Activated T-cell treated with anti-CD3 and anti-CD28 coated beads, Interleukin-2, amount 50 U/mL, for 24 hours (primary cell): ENCODE measurements at places on chromosomes 5 and 9.
A peak's percentile ranks its signal among the peaks of the same experiment; 100 is the strongest.

GRCh38 chr5:119271758-119272730 is 83.8 kb upstream of the TNFAIP8 start:
- no peak for DNase-seq

- DNase-seq, result no peak
These were observed 228.3 kb downstream of the IRX2 start for GRCh38 chr5:2523180-2523579.

GRCh38 chr9:93677048-93677571 is 100.7 kb downstream of the PHF2 start:
- peak; percentile 24 for DNase-seq

- no peak for DNase-seq
These were observed at the start of gene ENTPD8 for GRCh38 chr9:137441289-137441934. Gene ENTPD8 (minus strand): TSS chr9:137441357. CDS start chr9:137438285, 3,072 bp downstream.

DNA sequence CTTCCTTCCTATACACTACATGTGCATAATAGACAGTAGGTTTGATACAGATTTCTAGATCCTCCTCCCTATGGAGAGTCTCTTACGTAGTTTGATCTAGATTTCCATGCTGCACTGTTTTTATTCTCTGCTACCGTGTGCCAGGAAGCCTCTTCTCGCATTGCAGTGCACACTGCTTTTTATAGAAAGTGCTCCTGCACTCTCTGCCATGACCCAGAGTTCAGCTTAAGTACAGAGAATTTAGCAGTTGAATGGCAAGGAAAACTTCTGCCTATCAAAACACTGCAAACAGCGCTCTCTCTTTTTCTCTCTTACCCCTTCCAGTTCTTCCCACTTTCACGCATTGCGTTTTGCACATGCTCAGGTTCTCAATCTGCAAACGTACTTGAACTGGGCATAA is 187.4 kb downstream of the ARHGAP26 start:
- no peak for DNase-seq

DNA sequence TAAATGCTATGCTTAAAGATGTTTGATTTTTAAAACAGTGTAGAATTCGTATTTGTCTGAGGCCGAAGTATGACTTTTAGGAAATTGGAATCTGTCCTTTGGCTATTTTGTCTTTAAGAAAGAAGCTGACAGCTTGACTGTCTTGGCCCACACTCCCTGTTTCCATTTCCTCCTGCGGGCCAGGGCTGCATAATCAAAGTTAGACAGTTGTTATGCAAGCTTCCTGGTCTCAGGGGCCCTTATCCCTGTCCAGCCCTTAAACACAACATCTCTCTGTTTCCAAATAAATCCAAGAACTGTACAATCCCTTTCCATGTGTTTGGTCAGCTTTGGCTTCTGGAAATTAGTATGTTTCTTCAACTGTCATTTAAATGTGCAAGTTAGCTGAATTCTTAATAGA is 54.6 kb upstream of the ECM2 start:
- DNase-seq, result no peak

- DNase-seq, result no peak
These were observed 21.2 kb downstream of the ECM2 start for GRCh38 chr9:92514635-92515034.

GRCh38 chr5:132013006-132013689 is 1.7 kb upstream of the ACSL6 start:
- DNase-seq, result peak; percentile 31

DNA sequence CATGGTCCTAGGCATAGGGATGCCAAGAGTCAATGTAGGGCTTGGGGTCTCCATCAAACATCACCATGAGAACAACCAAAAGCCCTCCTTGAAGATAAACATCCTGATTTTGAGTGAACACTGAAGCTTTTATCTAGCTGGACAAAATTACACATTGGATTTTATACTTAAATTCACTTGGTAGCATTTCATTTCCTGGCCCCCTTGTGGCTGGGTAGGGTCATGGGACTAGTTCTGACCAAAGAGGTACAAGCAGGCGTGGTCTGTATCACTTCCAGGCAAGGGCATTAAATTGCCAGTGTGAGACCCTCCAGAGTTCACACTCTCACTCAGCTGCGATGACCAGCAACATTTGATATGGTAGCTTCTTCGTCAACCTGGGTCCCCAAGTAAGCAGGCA is 320.3 kb downstream of the ACTL7B start:
- DNase-seq, result no peak

DNA sequence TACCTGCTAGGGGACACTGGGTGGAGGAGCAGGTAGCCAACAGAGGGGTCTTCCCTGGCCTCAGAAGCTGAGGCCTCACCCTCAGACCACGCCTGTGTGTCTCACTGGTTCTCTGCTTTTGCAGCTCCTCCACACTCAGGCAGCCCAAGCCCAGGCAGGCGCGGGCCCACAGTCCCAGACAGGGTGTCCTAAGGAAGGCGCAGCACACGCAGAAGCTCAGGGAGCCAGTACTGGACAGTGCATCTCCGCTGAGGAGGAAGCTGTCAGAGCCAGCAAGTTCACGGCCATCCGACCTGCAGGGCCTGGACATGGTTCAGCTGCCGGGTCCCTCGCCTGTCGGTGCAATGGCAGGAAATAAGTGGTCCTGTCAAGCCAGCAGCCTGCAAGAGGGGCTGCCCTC is 25.3 kb downstream of the CFAP90 start:
- no peak for DNase-seq

DNA sequence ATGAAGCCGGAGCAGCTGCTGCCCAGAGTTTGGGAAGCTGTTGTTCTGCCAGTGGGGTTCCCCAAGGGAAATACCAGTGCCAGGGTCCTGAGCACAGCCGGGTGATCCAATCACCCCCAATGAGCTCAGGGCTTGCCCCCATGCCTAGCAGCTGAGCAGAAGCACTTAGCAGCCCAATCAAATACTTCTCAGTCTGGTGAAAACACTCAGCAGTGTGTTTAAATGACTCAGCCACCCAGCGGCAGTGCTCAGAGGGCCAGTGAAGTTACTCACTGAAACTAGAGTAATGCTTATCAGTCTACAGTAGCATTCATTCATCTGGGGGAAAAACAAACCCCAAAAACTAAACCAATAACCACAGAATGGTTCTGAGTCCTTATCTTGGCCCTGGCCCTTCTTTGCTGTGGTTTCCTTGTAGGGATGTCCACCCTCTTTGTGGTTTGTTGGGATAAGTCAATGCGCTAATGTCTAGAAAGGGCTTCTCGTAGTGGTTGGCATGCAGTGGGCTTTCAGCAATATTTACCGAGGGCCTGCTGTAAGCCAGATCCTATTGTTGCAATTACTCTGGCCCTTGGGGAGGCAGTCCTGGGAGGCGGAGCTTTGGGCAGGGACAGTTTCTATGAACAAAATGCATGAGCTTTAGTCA is 43.1 kb downstream of the LHX2 start:
- no peak for DNase-seq

DNA sequence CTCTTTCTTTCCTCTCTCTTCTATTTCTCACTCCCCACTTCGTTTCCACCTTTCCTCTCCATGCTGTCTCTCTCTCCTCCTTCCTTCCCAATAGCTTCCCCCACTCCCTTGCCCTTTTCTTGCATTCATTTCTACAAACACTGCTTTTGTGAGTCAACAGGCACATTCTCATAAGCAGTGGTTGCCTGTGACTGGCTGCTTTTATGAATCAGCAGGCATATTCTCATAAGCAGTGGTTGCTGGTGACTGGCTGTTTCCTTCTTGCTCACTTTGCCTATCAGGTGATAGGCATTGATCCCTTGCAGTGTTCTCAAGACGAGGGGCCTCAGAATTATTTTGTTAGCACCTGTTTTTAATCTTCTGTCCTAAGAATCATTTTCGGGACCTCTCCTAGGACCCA is 116.1 kb upstream of the ACTBL2 start:
- no peak for DNase-seq

- no peak for DNase-seq
These were observed 46.6 kb upstream of the SLC12A2 start for GRCh38 chr5:128036950-128037349.

DNA sequence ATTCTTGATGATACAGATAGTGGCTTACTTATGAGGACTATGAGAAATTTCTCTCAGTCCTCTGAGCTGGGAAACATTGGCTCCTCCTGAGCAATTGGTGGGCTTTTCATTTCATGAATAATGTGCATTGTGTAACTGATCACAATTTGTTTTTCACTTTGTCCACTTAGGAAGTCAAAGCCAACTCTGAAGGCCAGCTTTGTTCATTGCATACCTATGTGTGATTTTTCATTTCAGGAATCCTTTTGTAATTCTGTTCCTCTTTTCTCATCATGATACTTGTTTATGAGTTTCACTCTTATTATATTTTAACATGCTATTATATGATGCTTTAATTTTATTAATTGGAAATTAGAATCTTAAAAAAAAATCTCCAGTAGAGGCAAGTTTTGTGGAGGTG is 483.0 kb downstream of the EBF1 start:
- no peak for DNase-seq

DNA sequence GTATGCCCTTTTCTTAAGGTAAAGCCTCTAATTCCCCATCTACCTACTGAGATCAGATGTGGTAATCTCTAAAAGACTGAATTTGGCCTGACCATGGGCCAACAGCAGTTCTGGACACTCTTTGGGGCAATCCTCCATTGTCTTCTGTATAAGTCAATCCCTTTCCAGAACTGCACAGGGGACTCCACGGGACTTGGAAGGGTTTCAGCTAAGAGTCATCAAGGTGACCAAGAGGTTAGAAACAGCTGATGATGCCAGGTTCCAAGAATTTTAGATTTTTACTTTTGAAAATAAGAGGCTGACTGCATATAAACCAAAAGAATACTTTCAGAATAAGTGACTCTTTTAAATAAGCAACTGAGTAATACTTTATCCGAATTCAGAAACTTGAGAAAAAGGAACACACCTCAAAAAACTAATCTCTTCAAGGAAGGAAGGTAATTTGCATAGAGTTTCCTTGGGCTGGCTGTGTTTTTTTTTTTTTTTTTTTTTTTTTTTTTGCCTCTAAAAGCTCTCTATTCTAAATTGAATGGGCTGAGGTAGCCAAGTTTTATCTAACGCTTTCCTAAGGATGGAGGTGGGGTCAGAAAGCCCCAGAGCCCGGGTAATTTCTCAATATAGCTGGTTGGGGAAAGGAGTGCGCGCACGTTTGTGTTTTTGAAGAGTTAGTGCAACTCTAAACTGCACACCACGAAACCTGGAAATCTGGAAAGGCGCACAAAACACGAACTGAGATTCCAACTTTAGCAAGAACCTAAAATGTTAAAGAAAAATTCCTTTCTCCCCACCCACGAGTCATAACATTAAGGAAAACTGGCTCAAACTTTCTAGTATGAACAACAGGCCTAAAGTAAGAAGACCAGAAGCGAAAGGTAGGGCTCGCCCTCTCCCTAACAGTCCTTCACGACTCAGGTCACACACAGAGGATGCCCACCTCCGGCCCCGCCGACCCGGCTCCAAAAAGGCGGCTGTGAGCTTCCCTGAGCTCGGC is 1.3 kb downstream of the VCP start:
- no peak for DNase-seq

DNA sequence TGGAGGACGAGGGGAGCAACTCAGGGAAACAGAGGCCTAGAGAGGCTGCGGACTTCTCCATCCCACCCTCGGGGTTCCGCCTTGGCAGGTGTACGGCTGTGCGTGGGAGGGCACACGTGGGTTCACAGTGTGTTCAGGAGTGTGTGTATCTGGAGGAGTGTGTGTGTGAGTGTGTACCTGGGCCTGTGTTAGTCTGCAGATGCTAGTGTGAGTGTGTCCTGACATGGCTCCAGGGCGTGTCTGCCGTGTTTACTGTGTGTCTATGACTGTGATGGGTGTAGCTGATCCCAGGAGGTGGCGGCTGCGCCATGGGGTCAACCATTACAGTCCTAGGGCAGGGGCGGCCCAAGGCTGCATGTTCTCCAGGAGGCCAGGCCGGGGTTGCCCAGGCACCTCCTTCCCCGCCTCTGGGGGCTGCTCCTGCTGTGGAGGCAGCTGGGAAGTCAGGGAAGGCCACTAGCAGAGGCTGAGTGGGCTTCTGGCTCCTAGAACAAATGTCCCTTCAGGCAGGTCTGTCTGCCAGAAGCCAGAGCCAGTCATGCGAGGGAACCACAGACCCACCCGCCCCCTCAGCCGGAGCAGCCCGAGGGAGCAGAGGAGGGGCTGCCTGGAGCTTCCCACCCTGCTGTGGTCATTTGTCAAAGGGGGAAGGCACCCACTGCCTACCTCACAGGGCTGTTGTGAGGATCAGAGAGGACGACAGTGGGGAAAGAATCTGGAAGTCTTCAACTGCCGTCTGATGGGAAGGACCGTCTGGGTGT is 21.4 kb downstream of the CRB2 start:
- no peak for DNase-seq

DNA sequence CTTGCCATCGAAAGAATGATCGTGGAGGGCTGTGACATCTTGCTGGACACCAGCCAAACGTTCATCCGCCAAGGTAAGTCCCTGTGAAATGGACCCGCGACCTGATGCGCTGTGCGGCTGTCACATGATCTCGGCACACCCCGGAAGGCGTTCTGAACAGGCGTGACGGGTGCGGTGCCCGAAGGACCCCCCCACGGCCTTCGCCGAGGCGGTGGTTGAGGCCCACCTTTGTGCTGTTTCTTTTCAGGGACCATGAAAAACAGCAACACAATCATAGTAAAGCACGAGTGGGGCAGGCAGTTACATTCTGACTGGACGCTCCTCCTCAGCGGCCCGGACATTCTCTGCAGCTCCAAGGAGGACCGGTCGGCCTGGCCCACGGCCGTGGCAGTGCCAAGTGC is 126.7 kb downstream of the RASGRF2 start:
- no peak for DNase-seq

DNA sequence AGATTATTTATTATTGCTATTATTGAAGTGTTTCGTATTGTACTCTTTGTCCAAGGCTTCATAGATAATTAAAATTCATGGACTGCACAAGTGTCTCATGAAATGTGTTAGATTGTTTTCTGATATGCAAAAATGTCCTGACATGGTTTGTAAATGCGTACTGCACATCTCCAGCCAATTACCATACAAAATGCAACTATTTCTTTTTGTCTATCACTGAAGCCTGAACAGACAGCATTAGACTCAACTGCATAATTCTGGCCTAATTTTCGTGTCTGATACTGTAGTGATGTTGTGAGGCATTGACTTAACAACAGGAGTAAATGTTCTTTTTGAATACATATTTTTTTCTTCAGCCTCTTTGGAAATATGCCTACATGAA is 498.2 kb upstream of the CD180 start:
- DNase-seq, result no peak

DNA sequence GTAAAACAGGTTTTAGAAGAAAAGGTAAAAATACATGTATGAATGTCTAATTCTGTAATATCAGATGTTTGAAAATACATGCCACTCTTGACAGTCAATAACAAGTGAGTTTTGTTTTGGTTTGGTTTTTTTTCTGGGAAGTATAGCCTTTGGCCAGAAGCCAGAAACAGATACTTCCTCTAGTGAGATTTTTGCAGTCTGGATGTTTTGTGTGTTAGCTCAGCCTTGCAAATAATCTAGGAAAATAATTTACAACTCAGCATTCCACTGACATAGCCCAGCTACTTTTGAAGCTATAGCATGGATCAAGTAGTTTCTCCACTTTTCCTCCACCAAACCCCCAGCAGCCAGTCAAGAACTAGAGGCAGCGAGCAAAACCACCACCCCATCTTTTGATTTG is 56.7 kb downstream of the SLC1A1 start:
- DNase-seq, result no peak

GRCh38 chr9:92474587-92474986 is 7.7 kb downstream of the ASPN start:
- no peak for DNase-seq
